ENCODE measurements at places on chromosomes 5 and 9.

GRCh38 chr5:86869268-86869667, 251.5 kb downstream of the COX7C start:
- no peak for DNase-seq

- DNase-seq: peak; percentile 24
Observed at GRCh38 chr5:164663198-164663989, 1158.0 kb downstream of the MAT2B start.

DNA sequence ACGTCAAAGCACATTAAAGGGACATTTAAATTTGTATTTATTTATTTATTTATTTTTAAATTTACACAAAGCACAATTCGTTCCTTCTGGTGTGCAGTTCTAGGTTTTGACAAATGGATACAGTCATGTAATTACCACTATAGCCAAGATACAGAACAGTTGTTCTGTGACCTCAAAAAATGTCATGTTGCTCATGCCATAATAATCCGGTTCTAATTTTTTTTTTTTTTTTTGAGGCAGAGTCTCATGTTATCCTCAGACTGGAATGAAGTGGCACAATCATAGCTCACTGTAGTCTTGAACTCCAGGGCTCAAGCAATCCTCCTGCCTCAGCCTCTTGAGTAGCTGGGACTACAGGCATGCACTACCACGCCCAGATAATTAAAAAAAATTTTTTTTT, 7.8 kb downstream of the IGFBPL1 start:
- DNase-seq: peak; percentile 36

DNA sequence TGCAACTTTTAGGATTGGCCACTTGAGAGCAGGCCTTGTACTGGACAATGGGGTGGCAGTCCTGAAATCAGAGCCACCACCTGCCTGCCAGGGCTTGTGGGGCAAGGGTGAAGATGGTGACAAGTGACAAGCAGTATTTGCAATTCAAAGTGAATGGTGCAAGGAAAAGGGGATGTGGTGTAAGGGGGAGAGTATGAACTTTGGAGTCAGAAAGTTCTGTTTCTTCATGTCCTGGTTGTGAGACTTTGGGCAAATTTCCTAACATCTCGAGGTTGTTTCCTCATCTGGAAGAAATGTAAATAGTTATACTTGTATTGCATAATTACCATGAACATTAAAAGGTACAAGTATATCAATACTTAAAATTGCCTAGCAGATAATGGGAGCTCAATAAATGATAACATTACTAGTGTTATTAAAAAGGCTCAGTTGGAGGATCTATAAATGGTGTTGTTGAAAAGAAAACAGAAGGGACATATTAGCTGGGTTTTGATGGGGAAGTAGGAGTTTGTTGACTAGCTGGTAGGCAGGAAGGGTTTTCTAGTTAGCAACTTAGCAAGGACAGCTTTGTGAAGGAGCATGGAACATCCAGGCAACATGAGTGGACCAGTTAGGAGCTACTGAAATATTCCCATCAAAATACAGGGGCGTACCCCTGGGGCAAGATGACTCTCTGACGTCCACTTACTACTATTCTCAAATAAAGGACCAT, 21.3 kb upstream of the MEGF9 start:
- DNase-seq: no peak

GRCh38 chr5:31453522-31453921, 78.4 kb downstream of the DROSHA start:
- DNase-seq: no peak

GRCh38 chr5:177966839-177967166, 29.2 kb downstream of the PROP1 start:
- DNase-seq: no peak

All from fibroblast of skin of right biceps (primary cell).